NCI-H2107 (cell line): ENCODE measurements at places on chromosomes 2 and 18.

DNA sequence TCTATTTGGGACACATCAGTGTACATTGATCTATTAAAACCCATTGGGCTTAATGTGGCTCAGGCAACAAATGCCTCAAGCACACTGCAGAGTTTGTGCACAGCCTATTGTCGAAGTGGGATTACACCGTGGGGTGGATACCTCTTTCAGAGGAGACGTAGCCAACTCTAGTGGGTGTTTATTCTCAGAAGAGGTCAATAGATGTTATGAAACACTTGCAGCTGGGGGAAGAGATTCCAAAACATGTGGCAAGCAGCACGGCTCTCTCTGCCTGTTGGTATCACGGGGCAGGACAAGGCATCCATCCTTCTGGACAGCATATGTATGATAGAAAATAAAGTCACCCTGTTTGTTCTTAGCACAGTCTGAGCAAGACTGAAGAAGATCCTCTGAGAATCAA, 121.4 kb upstream of the COPS8 start:
- DNase-seq = no peak

DNA sequence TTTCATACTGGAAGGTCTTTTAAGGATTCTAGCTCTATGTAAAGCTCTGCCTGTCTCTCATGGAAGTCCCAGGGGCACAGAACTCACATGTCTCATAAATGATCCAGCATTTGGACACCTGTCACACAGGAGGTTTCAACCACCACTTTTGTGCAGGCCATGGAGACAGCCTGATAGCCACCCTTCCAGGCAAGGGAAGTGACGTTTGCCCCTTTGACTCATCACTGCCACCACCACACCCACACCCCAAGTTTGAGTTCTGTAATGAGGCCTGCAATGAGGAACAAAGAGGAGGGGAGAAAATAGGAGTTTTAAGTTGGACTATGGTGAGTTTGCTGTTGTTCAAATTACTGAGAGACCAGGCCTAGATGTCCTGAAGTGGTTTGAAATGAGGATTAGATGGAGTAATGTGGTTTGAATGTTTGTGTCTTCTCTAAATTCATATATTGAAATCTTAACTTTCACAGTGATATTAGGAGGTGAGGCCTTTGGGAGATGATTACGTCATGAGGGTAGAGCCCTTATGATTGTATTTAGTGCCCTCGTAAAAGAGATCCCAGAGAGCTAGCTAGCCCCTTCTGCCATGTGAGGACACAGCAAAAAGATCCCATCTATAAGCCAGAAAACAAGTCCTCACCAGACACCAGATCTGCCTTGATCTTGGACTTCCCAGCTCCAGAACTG, 175.3 kb upstream of the EPHA4 start:
- no peak for DNase-seq

DNA sequence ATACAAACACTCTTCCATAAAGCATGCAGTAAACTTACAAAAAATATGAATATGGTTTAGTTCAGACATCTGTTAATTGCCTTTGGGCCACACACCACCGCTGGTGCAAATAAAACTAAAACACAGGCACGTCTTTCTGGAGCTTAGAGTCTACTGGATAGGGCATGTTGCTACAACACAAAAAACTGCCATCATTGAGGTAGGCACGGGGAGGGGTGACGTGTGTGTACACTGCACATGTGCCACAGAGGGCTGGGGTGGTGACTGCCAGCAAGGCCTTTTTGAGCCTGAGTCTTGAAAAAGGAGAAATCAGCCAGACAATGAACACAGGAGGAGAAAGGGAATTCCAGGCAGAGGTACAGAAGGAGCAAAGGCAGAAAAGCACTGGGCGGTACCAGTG, 5.1 kb downstream of the SERPINE2 start:
- DNase-seq = no peak

DNA sequence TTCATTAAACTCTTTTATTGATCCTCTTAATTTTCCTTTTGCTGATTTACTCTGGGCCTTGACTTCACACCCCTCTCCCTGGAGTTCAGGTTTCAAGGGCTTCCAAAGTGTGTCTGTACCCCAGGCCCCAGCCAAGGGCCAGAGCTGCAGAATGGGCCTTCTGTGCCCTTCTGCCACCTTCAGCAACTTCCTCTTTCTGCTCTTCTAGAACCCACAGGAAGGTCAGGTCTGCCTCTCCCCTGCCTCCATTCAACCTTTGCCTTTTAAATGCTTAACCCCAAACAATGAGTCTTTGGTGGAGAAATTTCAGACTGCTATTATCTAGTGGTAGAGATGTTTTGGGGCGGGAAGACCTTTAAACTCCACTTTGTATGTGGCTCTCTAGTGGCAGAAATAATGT, 63.1 kb downstream of the TSN start:
- no peak for DNase-seq

GRCh38 chr2:182619276-182619675, 96.8 kb upstream of the DNAJC10 start:
- DNase-seq = no peak

GRCh38 chr18:48200631-48201336, 208.4 kb downstream of the ZBTB7C start:
- DNase-seq = no peak

DNA sequence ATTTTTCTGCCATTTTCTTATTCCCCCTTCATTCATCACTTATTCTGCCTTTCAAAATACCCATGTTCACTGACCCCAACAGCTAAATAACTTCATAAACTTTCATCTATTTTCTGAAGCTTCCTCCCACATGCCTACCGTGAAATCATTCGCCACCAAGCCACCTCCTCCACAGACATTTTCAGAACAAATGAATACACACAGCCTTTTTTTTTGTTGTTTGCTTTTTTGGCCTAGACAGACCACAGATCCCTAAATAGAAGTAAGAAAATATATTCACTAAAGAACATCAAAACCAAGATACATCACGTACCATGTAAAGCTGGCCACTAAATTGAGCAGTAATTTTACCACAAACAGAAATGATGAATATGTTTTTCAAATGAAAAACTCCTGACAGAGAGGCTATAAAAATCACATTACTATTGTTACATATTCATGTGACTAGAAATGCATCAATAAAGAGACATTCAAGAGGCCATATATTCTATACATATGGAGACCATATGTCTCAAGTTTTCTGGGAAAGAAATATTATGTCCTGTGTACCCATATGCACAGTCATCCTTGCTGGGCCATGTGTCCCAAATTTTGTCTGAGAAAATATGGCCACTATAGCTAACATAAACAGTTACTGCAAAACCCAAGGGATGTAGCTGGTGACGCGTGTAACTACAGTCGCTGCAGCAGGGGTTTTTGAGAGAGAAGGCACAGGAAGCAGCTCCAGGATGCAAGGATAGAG, 200.3 kb downstream of the FBXO15 start:
- no peak for DNase-seq

DNA sequence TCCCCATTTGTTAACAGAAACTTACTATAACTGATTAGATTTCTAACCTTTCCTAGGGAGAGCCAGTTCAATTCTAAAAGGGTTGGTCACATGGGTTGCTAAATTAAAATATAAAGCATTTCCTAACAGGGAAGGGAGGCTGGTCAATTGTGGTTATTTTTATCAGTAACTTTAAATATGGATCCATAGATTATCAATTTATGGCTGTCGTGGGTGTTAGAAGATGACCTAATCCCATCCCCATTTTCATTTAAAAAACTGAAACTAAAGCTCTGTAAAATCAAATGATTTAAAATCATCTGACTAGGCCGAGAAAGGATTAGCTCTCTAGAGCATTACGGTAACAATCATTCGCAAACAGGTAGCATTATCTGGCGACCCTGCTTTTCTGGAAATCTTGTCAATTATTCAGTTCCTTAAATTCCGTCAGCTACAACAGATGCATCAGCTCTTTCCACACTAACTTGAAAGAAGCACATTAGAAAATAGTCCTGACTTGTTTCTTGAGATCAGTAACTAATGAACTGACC, 953 bp upstream of the HNRNPA3 start:
- DNase-seq = no peak

- DNase-seq = no peak
These were observed 45.8 kb downstream of the DCDC2C start for GRCh38 chr2:3749201-3749600.

DNA sequence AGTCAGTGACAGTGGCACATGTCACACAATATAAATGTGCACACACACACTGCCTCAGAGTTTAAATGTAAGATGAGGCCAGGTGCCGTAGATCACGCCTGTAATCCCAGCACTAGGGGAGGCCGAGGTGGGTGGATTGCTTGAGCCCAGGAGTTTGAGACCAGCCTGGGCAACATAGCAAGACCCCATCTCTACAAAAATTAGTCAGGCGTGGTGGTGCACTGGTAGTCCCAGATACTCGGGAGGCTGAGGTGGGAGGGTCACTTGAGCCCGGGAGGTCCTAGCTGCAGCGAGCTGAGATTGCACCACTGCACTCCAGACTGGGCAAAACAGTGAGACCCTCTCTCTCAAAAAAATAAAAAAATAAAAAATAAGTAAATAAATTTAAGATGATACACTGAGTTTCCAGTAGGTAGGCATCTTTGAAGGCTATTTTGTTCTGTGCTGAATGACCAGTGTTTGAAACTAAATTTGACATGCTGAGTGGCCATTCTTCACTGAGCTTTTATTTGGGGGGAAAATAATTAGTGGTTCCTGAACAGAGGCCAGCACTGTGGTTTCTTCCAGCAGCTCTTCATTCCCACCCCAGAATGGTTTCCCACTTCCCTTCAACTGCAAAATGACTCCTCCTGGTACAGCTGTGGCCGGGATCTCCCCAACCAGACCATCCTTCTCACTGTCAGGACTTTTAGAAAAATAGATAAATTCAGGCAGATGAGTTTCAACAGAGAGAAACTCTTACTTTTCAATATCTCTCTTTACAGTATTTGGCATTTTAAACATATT, 44.9 kb downstream of the PSMG2 start:
- no peak for DNase-seq

DNA sequence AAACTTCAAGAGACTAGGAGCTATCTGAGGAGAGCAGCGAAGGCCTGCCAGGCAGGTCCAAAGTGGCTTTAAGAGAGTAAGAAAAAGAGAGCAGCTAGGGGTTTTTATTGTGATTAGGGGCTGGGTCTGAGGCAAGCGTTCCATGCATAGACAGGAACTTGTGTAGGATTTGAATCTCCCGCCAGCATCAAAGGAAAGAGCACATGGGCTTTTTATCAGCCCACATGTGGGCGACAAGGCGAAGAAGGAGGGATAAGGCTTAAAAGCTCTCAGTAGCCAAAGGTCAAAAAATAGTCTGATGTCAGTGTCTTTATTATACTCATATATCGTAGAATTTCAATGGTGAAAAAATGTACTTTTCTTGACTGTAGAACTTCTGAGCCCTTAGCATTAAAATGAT, 178.5 kb upstream of the TMEFF2 start:
- DNase-seq = no peak

- DNase-seq = no peak
These were observed 1999.1 kb upstream of the CELF4 start for GRCh38 chr18:39564716-39565115.
